ENCODE measurements at places on chromosomes 1 and 21.

DNA sequence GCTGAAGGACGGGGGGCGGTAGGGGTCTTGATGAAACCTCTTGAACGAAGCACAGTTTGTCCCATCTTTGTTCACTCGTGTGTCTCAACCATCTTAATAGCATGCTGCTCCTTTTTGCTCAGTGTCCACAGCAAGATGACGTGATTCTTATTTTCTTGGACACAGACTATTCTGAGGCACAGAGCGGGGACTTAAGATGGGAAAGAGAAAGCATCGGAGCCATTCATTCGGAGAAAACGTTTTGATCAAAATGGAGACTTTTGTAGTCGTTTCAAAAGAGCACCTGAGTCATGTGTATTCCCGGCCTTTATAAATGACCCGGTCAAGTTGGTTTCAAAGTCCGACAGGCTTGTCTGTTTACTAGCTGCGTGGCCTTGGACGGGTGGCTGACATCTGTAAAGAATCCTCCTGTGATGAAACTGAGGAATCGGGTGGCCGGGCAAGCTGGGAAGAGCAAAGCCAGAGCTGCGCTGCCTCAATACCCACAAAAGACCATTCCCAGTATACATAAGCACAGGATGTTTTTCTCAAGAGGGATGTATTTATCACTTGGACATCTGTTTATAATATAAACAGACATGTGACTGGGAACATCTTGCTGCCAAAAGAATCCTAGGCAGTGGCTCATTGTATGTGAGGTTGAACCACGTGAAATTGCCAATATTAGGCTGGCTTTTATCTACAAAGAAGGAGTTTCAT is 18.5 kb downstream of the ETS2 start:
- DNase-seq = no peak

DNA sequence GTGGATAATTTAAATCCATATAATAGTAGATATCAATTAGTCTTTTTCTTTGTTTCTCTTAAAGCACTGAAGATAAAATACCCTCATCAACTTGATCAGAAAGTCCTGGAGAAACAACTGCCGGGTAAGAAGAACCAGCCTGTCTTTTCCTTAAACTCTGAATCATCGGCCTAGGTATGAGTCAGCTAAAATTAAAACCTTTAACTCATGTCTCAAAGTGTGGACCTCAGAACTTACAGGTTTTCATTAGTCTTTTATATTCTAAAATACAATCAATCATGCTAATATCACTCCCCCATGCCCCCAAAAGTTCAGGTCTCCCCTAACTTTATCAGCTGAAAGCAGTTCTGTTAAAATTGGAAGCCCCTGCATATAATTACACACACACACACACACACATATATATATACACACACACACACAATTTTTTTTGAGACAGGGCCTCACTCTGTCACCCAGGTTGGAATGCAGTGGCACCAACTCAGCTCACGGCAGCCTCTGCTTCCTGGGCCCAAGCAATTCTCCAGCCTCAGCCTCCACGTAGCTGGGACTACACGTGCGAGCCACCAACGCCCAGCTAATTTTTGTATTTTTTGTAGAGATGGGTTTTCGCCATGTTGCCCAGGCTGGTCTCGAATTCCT is 61.3 kb downstream of the B3GALNT2 start:
- peak; percentile 81 for DNase-seq

DNA sequence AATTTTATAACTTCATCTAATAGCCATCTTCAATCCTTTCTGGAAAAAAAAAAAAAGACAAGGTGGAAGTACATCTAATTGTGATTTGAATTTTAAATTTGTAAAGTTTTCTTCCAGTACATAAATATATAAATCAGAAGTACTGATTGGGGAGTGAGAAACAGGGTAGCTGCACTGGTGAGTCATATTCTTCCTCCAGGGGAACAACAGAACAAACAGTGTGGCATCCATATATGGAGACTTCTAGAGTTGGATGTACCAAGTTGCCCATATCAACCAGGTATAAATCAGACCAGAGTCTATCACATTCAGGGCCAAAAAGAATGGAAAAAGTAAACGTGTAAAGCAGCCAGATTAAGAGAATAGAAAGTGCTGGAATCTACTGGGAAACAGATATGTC is 66.0 kb upstream of the NRIP1 start:
- no peak for DNase-seq

- no peak for DNase-seq
Measured at GRCh38 chr1:189834813-189835212, 642.9 kb downstream of the BRINP3 start.

DNA sequence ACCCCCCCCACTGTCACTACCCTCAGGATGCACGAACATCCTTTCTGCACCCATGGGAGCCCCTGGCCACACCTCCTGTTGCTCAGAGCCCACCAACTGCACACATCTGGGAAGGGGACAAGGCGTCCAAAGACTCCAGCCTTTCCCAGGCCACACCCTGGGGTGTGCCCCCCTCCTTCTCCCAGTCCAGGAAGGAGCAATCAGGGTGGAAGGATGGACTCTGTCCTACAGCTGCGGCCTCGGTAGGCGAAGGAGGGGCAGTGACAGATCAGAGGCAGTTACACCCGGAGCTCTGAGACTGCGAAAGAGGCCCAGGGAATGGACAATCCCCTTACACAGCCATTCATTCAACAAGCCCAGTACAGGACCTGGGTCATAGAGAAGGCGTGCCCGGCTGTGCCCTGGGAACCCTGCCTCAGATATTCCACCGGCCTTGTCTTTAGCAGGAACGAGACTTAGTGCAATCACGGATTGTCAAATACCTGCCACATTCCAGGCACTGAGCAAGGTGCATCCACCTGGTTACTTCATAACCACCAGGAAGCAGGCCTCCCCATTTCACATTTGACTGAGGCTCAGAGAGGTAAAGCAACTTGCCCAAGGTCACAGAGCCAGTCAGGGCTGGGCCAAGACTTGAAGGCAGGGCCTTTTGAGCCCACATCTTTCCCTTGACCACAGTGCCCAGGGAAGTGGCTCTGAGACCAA is 9.4 kb downstream of the HSPG2 start:
- DNase-seq = no peak

DNA sequence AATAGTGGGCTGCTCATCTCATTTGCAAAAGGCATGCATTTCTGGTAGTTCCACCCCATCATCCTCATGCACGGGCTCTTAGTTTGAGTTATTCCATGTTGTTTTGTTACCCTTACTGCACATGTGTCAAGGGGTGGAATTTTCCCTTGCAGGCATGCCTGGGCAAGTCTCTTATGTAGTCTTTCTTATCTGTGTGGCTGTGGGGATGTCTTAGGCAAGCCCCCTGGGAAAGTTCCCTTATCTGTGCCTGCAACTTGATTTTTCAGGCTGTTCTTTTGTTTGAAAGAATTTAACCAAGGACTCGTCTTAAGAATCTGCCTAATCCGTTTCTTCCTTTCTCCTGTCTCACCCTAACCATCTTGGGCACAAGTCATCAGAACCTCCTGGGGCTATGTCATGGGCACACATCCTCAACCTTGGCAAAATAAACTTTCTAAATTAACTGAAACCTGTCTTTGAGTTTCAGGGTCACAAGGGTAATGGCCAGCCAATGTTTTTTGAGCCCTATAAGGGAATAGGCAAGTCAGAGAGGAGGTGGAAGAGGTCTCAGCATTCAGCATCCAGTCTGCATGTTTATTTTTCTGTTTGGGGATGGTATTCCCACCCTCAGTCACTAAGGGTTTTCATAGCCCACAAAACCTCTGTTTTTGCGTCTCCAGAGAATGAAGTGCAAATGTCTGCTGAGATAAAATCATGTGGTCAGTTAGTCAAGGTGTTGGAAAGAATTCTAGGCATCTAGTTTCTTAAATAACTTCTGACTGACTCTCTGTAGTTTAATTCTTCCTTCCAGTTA is 579.7 kb downstream of the PLA2G4A start:
- peak; percentile 28 for DNase-seq

GRCh38 chr1:171670739-171671138 is 18.3 kb upstream of the MYOC start:
- no peak for DNase-seq

DNA sequence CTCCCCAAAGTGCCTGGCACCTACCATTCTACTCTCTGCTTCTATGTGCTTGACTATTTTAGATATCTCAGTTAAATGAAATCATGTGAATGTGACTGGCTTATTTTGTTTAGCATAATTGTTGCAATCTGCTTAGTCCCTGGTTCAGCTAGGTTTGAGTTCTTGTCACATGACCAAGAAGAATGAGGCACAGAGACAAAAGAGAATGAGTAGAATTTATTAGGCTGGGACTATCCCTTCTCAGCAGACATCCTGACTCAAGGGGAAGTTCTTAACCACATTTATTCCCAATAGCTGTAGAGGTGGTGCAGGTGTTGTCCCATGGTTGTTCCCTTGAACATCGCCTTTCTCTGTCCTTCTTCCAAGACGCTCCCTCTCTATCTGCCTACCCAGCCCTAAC is 1485.7 kb downstream of the KCNT2 start:
- no peak for DNase-seq

- DNase-seq = no peak
Measured at GRCh38 chr1:24737368-24738117, 7.7 kb upstream of the CLIC4 start.

GRCh38 chr1:188027613-188028012 is 1198.9 kb downstream of the PLA2G4A start:
- DNase-seq = peak; percentile 88

- no peak for DNase-seq
Measured at GRCh38 chr1:24606621-24607020, 36.5 kb upstream of the SRRM1 start.

DNA sequence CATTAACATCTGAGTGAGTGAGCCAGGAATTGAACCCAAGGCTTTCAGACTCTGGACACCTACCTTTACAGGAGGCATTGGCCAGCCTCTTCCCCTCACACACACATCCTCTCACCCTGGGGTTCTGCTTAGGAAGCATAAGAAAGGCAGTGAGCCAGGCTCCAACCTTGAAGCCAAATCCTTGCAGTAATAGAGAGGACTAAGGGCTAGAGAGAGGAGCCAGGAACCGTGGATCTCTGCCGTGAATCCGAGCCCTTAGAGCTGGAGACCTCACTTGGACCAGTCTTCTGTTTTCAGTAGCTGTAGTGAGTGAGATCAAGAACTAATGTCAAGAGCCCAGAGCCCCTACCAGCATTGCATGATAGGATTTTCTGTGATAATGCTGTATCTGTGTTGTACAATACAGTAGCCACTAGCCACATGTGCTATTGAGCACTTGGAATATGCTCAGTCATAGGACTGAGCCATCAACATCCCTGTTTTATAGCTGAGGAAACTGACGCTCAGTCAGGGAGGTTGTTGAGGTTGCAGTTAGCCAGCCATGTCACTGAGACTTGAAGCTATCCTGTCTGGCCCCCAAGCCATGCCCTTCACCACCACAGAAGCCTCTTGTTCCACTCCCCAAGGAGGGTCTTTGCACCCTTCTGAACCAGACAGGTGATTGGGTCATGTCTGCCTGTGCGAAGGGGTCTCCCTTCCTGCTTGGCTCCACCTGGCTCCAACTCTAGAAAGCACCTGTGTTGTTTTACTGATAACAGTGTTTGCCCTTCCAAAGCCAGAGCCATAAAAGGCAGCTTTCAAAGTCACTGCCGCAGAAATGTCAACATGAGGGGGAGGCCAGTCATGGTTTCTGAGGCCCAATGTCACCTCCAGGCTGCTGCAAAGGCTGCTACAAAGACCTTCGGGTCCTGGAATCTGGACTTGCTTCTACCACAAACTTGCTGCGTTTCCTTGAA is 101.1 kb upstream of the JUN start:
- no peak for DNase-seq

- no peak for DNase-seq
Measured at GRCh38 chr1:224302947-224303346, 27.0 kb downstream of the NVL start.

DNA sequence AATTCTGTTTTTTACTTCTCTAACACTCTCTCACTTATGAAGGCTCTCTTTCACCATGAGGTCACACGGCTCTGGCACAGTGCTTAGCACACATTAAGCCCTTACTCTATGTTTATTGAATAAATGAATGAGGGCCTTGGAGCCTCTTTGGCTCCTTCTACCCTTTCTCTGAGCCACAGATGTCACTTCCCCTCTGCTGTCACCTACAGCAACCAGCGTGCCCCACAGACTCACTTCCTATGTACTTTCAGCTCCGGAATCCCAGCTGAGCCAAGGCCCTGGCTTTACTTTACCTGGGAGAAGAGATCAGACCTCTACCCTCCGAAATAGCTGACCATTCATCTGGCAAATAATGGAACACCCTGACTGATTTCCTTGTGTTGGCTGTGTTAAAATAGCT is 53.7 kb upstream of the HMCN1 start:
- DNase-seq = no peak

DNA sequence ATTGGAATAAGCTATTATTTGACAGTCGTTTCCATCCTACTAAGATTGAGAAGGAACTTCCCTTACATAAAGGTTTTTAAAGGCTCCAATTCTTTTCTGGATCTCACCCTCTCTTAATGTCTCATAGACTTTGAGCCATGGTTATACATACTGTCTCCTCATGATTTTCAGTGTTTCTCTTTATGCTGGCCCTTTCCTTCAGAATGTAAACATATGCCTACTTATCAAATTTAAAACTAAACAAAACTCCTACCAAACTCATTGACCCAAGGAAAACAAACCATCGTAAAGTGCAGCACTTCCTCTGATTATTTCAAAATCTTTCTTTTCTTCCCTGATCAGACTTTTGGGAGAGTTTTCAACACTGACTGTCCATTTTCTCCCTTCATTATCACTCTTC is 163.4 kb upstream of the DPYD start:
- DNase-seq = no peak

DNA sequence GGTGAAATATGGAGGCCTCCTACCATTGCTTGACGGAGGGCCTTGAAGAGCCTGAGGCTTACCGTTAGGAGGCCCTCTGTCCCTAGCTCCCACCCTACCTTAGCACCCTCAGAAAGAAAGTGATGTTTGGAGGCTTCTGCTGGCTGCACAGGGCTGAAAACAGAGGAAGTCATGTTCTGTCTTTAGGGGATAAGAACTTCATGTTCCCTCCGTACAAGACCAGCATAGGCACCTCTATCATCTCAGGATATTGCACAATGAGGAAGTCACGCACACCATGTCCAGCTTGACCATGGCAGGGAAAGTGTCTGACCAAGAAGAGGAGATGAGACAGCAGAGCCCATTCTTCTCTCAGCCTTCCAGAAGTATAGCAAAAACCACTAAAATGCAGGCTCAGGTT is 13.8 kb downstream of the ADORA3 start:
- DNase-seq = no peak

DNA sequence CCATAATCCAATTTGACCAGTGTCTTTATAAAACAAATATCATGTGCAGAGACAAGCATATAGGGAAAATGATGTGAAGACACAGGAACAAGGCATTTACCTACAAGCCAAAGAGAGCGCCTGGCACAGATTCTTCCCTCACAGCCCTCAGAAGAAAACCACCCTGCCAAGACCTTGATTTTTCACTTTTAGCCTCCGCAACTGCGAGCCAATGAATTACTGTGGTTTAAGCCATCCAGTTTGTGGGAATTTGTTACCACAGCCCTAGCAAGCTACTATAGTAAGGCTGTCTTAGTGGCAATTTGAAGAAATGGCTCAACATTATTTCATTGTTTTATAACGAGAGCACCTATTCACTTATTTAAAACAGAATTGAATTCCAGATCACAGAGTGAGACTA is 85.7 kb upstream of the CCDC190 start:
- DNase-seq = no peak

All from A172 (cell line).